ENCODE measurements at places on chromosomes 2 and 18.

- DNase-seq: peak; percentile 79
These were observed 7.3 kb downstream of the SFXN5 start for GRCh38 chr2:73063909-73064875.

DNA sequence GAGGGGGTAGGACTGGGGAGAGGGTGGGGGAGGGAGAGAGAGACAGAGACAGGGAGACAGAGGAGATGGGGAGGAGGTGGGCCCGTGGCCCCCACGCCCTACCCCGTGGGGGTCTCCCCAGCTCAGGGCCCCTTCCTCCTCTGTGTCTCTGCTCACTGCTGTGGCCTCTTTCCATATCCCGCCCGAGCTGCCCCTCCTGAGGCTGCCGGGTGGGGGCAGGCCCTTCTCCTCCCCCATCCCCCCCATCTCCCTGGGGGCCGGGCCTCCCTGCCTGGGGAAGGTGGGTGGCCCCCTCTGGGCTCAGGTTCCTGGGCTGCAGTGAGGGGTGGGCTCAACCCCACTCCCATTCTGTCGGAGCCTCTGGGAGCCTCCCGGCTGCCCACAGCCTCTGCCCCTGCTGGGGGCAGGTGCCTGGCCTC lies 332 bp upstream of the PDCD1 start:
- no peak for DNase-seq

DNA sequence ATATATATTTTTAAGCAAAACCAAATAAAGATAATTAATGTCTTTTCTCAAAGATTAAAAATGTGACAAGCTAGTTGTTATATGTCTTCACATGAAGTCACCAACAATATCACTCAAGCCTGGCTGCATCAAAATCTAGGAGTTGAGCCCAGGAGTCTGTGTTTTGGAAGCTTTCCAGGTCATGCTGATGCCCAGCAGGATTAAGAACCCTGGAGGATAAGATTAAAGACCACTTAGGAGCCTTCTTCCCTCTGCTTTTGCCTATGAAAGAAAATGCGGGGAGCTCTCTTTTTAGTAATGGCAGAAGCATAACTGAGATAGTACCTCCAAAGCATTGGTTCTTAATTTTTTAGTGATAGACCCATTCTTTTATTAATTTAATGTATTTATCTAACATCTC lies 157.4 kb downstream of the ASXL3 start:
- DNase-seq: no peak

DNA sequence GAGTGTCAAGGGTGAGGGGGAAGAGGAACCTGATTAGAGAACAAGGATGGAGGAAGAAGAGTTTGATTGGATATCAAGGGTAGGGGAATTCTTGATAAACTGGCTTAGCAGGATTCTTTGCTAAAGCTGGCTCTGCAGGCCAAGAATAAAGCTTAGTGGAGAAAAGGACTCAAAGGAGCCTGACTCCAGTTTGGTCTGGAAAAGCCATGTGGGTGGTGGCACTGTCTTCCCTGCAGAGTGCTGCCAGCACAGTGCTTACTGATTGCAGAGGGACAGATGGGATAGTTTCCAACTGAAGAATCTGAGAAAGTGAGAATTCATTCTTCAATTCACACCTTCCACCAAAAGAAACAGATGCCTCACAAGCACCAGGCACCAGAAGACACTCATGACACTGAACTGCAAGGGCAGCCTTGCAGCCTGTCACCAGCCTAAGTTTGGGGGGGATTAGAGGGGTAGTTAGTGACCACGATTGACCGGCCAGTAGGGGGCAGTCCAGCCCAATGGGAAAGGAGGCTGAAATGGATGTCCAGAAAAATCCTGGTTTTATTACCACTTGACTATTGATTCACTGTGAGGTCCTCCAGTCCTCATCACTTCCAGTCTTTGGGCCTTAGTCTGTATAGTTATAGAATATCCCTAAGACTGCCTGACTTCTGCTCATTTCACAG lies 334.5 kb downstream of the SMAD2 start:
- DNase-seq: no peak

- DNase-seq: no peak
These were observed 43.5 kb downstream of the KCTD1 start for GRCh38 chr18:26504831-26505230.

DNA sequence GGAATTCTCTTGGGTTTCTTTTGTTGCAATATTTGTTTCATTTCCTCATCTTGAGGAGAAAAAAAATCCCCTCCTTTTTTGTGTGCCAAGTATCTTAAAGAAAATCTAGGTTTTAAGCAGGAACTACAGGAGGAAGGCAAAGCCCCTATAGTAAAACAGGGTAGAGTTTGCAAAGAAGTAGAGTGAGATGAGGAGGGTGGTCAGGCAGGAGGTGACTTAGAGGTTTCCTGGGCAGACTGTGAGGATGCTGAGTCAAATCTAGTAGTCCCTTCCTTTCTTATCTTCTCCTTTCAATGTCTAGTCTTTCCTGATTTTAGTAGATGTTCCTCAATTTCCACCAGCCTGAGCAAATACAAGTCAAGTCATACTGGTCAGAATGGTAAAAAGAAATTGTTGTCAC lies 222.5 kb downstream of the PMAIP1 start:
- no peak for DNase-seq

DNA sequence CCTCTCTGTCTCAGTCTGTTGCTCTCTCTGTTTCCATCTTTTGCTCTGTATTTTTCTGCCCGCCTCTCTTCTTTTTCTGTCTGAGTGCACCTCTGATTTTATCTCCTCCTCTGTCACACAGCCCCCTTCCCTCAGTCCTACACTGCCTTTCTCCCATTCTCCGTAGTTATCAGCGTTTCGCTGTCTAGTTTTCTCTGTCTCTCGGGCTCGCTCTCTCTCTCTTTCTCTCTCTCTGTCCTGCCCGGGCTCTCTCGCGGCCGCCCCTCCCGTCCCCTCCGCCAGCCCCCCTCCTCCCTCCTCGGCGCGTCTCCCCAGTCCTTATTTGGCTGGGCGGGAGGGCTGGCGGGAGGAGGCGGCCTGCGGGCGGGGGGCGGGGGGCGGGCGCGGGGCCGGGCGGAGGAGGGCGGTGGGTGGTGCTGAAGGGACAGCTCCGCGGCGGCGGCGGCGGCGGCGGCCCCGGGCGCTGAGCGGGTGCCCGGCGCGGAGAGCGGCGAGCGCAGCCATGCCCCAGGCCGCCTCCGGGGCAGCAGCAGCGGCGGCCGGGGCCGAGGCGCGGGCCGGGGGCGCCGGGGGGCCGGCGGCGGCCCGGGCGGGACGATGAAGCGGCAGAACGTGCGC lies at the start of gene KCNK3:
Gene KCNK3, plus strand, starts transcription at position 444 of the 618 bp plus-strand sequence. Its CDS starts 154 bp downstream, at position 598.
- DNase-seq: no peak

All from HFFc6 (cell line).